ENCODE measurements at places on chromosomes 1 and 21. TPM values are rescaled to one million over a fixed set of nuclear protein-coding genes. Genes with fewer than 3 reads are reported as not detected.

Gene RPE65
- total RNA-seq = not detected

Gene CLCA1
- total RNA-seq = not detected

Gene C1orf115
- total RNA-seq = 0.58 TPM

Gene MYOG
- total RNA-seq = not detected

Gene GJA9
- not detected for total RNA-seq

Gene PPIAL4G
- total RNA-seq = not detected

Gene FOXO6
- not detected for total RNA-seq

Gene ETNK2
- 3.7 TPM for total RNA-seq

Gene CHIA
- total RNA-seq = not detected

Gene PPIH
- 20.6 TPM for total RNA-seq

Gene MSH4
- total RNA-seq = 0.38 TPM

Gene CRYAA
- total RNA-seq = not detected

Gene ATP6V0B
- total RNA-seq = 125 TPM

Gene CSF3R
- total RNA-seq = not detected

Gene PTCH2
- total RNA-seq = under 0.01 TPM

Gene COL6A1
- total RNA-seq = 1,625 TPM

Gene AVPR1B
- not detected for total RNA-seq

Gene LGR6
- total RNA-seq = not detected

Gene SLC5A9
- total RNA-seq = not detected

Measured in regular cardiac myocyte (primary cell).